OCI-LY7 (cell line): ENCODE measurements at places on chromosomes 3 and 15.

- DNase-seq, result no peak
Observed at GRCh38 chr3:29644956-29645636, 364.2 kb downstream of the RBMS3 start.

DNA sequence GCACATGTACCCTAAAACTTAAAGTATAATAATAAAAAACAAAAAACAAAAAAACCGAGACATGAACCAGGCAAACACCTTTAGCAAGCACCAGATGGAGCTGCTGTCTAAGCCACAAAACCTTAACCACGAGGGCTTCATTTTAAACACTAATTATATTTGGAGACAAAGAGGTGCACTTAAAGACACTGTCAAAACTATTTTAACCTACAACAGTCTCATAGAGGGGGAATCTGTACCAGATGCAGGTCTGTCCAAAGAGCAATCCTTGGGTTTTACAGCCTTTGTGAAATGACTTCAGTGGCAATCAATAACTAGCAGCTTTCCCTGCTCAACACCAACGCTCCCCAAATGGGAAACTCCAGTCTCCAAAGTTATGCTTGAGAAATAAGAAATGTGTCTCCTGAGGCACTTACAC lies 115.7 kb upstream of the TSPAN3 start:
- peak; percentile 48 for DNase-seq

GRCh38 chr3:16994854-16995525 lies 110.2 kb downstream of the PLCL2 start:
- no peak for DNase-seq

DNA sequence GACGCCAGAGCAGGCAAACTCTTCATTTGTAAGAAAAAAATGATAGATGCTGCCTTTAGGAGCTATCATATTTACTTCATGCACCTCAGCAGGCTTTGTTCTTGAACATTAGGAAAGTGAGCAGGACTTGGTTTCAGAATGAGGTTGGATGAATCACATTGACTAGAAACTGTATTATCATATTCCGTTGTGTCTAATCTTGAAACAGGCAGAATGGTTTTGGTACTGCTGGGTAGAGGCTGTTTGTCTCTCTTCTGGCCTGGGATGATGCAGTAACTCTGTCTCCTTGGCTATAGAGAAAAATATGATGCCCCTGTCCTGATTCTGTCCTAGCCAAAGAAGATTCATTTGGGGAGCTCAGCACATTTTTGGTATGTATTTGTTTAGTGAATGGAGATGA lies 344.2 kb upstream of the GRM7 start:
- no peak for DNase-seq
